ENCODE measurements at places on chromosomes 7 and 10.

- peak; percentile 12 for DNase-seq
These were observed 58.9 kb downstream of the SH2D4B start for GRCh38 chr10:80596391-80597257.

GRCh38 chr10:117163061-117163953, 25.2 kb upstream of the VAX1 start:
- DNase-seq, result no peak

DNA sequence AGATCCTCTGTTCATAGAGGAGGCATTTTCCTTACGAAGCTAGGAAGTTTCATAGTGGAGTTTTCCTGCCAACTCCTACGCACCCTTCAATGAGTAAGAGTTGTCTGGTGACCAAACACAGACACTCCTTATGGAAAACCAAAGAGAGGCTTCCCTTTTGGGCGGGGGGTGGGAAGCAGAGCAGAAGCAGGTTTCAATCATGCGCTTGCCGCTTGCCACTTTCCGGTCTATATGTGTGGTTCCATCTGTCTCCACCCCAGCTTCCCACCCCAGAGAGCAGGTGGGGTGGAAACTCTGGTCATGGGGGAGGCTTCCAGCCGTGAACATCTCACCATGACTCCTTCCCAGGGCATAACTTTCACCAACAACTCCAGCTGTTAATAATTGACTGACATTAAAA, 68.8 kb upstream of the GRB10 start:
- no peak for DNase-seq

DNA sequence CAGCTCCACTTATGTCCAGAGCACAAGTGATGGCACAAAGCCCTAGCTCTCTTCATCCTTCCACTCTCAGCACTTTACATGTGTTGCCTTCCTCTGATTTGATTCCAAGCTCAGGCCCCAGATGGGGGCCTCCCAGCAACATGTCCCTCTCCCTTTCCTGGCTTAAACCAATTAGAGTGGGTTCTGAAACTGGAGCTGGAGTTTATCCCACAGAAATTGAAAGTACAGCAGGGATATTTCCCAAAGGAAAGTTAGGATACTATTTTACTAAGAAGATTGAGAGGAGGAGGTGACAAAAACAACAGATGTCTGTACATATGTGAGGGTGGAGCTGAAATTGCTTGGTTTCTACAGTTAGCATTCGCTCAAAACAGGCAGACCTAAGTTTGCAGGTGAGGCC, 724.6 kb downstream of the AUTS2 start:
- DNase-seq, result no peak

- no peak for DNase-seq
These were observed 293.0 kb downstream of the ZWINT start for GRCh38 chr10:56068040-56068439.

DNA sequence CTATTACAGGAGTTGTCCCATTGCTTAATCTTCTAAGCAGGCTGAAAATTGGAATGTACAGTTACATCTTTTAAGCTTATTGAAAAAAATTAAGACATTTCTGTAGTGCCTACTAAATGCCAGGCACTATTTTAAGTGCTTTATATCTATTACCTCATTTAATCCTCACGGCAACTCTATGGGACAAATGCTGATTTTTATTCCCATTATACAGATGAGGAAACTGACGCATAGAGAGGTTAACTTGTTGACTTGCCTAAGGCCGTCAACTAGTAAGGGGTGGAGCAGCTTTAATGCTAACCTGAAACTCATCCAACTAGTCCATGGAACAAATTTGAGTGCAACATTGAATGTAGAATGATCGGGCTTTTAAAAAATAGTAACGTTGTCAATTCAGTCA, 2.5 kb downstream of the ZKSCAN1 start:
- DNase-seq, result no peak

DNA sequence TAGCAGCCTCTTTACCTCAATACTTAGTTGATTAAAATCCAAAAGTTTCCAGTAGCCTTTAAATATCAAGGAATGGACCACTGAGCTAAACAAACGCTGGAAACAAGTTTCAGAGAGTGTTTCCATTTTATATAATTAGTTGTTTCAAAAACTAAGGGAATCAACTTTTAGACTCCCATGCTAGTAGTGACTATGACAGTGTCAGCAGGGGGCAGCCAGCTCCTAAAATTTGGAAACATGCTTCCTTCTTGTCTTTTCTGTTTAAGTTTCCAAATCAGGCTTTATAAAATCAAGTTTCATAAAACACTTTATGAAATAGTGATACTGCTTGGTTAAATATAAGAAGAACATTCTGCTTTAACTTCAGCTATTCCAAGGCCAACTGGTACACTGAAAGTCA, 138.2 kb upstream of the TMEM229A start:
- no peak for DNase-seq

DNA sequence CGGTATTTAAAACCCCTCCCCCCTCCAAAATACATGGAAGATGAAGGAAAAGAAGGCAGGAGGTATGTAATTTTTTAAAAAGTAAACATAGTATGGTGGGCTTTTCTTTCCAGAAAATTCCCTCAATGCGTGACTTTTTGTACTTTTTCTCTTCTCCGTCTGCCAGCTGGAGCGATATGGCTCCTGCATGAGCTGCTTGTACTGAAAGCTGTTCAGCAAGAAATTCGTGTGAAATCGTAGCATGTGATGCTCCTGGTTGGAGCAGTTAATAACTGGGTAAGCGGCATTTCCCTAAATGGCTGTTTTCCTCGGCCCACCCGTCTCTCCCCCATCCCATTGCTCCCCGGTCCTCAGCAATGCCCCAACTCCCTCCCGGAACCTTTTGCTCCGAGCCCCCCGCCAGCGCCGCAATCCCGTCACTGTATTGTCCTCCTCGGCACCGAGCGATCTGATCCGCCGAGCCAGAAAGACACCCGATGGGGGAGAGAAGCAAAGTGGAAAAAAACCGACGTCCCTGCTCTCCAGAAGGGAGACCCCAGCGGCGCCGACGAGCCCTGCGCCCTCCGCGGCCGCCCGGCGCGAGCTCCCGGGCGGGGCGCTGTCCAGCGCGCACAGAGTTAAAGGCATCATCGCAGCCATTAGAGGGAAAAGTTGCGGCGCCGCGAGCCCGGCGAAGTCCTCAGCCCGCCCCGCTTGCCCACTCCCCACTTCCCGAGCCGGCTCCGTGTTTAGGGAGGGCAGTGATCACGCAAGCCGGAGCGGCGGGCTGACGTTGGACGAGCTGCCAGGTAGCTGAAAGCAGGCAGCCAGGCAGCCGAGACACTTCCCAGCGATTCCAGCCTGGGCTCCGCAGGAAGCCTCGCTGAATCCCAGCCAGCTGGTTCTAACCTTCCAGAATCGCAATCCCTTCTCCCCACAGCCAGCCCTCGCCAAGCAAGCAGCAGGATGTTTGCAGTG, at the start of gene VSTM2A:
TSS of gene VSTM2A (plus strand) at position 707 of the 957 bp plus-strand sequence. CDS start 356 bp downstream, outside the sequence.
- DNase-seq, result no peak

DNA sequence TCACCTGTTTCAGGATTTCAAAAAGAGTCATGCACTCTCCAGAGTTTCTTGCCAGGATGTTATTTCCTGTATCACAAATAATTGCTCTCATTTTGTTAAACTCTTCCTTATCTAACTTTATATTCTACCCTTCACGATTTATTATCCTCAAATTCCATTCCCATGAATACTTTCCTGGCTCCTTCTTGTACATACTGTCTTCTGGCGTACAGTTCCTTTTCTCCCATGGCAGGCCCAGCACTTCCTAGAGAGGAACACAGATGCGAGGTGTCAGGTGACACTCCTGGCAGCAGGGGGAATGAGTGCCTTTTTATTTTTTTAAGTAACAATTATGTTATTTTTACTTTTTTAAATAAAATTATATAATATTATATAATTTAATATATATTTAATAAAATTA, 411.9 kb downstream of the TFEC start:
- peak; percentile 4 for DNase-seq

GRCh38 chr7:23470330-23471105, at the start of gene IGF2BP3:
Gene IGF2BP3, minus strand, starts transcription at chr7:23470491. Its CDS starts 381 bp downstream, at chr7:23470110.
- DNase-seq, result peak; percentile 61

GRCh38 chr7:157248659-157249058, 88.1 kb upstream of the DNAJB6 start:
- DNase-seq, result no peak

GRCh38 chr10:15842556-15843169, 17.6 kb downstream of the MINDY3 start:
- DNase-seq, result no peak

GRCh38 chr10:20202337-20202736, 386.1 kb downstream of the PLXDC2 start:
- DNase-seq, result no peak

GRCh38 chr7:140617081-140617480, 23.5 kb downstream of the DENND2A start:
- no peak for DNase-seq

DNA sequence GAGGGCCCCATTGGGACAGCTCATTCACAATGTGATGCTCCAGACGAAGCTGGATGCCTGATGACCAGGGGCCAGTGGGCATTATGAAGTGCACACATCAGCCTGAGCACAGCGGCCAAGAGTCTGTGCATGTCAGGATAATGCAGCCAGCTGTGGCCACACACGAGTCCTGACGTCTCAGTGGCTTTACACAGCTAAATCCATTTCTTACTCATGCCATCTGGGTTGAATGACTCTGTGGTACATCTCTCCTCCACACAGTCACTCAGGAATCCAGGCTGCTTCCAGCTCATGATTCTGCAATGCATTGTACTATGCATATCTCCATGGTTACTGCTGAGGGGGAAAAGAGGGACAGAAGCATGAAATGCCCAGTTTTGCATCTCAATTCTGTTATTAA, 123.6 kb downstream of the PRLHR start:
- DNase-seq, result peak; percentile 45

GRCh38 chr10:17212802-17213221, 11.3 kb upstream of the TRDMT1 start:
- no peak for DNase-seq

- DNase-seq, result no peak
These were observed 155.7 kb downstream of the MGMT start for GRCh38 chr10:129622736-129623135.

DNA sequence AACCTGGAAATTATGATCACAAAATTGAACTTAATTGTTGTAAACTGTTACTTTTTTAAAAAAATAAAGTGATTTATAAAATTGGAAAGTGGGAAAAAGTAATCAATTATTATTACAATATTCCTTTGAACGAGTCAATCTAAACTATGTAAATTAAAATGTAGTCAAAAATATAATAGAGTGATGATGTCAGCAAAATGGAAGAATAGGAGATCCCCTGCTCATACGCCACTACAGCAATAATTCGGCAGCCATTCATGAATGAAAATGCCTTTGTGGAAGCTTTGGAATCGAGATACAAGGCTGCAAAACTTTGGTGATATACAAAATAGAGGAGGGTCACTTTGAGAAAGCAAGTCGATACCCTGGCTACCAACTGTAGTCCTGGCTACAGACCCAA, 36.4 kb upstream of the PCDH15 start:
- DNase-seq, result no peak

- no peak for DNase-seq
These were observed at the start of gene PON3 for GRCh38 chr7:95396136-95397032. Gene PON3, minus strand, starts transcription at chr7:95396375. Its CDS starts 25 bp downstream, at chr7:95396350.

All from AG09319 (cell line).